Activated naive CD4-positive, alpha-beta T cell treated with anti-CD3 and anti-CD28 coated beads for 36 hours (primary cell): ENCODE measurements at places on chromosomes 2 and 18.

DNA sequence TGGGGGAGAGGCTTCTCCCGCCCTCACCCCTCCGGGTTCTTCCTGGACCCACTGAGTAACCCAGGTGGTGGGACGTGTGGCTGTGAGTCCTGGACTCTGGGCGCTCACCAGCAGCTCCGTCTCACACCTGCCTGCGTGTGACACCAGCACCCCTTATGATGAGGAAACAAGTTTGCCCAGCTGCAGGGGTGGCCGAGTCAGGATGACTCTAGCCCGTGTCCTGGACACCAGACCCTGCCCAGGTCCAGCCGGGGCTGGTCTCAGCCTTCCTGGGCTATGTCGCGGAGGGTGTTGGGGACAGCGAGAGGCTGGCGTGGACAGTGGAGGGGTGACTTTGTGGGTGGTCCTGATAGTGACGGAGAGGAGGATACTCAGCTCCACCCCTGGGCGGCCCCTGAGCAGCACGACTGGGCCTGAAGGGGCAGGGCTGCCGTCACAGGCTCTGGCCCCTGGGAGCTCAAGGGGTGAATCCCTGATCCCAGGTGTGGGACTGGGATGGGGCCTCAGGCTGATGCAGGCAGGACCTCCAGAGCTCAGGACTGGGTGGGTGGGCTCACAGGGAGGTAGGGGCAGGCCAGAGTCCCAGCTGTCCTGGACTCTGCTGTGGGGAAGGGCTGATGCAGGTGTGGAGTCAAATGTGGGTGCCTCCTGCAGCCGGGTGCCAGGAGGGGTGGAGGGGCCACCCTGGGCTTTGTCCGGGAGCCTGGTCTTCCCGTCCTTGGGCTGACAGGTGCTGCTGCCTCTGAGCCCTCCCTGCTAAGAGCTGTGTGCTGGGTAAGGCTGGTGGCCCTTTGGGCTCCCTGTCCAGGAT, 3.7 kb downstream of the GPR35 start:
- no peak for DNase-seq

DNA sequence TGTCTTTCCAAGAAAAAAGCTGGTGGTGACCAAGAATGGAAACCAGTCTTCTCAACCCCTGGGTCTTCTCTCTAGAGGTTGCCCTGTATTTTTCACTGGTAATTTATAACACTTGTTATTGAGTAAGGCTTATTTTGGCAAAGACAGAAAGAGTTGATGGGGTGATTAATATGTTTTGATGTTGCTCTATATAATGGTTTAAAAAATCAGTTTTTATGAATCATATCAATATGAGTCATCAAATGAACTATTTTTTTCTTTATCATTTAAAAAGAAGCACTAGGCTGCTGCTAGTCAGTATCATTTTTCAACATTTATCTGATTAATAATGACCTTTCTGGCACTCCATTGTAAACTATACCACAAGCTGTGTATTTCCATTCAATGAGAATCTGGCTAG, 1142.2 kb downstream of the LRP1B start:
- DNase-seq, result no peak

DNA sequence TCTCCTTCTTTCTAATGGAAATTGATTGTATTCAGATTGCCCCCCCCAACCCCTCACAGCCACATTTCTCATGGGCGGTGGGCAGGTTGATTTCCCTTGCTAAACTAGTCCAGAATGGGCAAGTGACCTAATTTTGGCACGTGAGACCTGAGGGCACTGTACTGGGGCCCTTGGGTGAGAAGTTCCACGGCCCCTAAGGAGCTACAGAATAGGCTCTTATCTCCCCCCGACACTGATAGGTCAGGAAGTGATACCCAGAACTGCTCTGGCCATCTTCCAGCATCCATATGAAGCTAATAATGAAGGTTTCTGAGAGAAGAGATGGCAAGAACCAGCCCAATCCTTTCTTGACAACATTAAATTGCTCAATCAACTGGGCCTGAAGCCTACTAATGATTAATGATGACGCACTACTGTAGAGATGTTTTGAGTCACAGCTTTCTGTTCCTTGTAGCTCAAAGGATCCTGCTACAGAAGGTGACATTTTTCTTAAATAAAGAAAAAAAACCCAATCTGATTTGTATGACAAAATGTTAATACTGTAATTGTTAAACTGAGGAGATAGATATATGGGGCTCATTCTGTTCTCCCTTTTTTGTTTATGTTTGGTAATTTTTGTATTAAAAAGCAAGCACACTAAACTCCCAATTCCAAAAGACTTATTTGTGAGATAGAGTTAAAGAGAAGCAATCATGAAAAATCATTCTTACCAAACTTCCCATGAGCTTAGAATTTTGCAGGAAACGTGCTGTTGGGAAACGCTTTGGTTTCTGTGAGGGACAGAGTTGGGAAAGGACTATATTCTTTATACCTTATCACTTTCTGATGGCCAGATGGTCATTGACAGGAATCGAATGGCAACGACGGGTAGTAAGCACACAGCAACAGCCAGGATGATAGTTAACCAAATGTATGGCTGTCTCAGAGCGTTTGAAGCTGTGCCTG, 28.2 kb upstream of the NARS1 start:
- no peak for DNase-seq

GRCh38 chr2:118268268-118268667, 180.0 kb downstream of the INSIG2 start:
- no peak for DNase-seq
